ENCODE measurements at places on chromosomes 7 and 10.

DNA sequence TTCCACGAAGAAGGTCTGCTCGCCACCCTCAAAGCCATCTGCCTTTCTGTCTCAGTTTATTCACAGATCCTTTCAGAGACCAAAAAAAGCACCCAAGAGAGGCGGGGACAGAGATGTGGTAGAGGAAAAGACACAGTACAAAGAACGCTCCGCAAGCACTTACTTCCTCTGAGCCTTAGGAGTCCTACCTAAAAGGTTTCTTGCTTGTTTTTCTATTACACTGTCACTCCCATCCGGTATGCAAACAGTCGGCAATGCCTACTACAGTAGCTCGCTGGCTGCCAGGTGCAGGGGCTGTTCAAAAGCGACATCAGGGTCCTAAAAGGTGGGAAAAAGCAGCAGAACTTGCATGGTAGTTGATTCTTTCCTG, 816 bp downstream of the TECPR1 start:
- no peak for DNase-seq

- DNase-seq, result no peak
These were observed 70.7 kb downstream of the MACC1 start for GRCh38 chr7:20146451-20146850.

GRCh38 chr10:87850742-87851205, 12.6 kb downstream of the KLLN start:
- no peak for DNase-seq

- DNase-seq, result no peak
These were observed 113.2 kb upstream of the DGKB start for GRCh38 chr7:15015545-15016314.

DNA sequence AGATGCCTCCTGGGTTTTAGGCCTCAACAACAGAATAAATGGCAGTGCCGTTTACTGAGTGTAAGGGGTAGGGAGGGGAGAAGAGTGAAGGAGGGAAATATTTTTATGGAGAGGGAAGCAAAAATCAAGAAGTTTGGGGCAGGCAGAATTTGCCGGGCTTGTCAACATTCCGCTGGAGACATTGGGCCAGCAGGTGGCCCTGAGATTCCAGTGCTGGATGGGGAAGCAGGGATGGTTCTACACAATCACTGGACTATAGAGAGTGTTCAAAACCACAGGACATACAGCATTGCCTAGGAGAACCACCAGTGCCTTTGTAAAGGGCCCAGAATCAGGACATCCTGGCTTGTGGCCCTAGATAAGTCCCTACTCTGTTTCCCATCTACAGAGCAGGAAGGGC, 598.6 kb upstream of the MGMT start:
- DNase-seq, result no peak

- DNase-seq, result no peak
These were observed 85.4 kb downstream of the ICA1 start for GRCh38 chr7:8176370-8177081.

GRCh38 chr10:88527245-88527644, 55.9 kb downstream of the RNLS start:
- DNase-seq, result no peak

- no peak for DNase-seq
These were observed 56.6 kb downstream of the TWIST1 start for GRCh38 chr7:19060761-19061259.

DNA sequence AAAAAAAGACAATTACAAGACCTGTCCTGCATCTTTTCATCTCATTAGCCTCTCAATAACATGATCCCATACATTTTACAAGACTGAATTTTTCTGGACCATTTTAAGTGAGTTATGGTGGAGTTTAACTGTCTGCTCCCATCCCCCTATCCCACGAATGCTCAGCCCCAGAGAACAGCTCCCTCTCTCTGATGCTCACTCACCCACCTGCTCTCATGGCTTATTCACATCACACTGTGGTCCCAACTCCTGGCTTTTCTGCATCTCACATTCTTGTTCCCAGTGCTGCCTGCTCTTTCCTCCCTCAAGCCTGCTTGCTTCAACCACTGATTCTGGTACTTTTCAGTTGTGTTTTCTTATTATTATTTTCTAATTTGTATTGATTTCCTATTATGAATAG, 20.4 kb upstream of the CCSER2 start:
- DNase-seq, result no peak

- DNase-seq, result no peak
These were observed 12.2 kb downstream of the PPA1 start for GRCh38 chr10:70221030-70221429.

DNA sequence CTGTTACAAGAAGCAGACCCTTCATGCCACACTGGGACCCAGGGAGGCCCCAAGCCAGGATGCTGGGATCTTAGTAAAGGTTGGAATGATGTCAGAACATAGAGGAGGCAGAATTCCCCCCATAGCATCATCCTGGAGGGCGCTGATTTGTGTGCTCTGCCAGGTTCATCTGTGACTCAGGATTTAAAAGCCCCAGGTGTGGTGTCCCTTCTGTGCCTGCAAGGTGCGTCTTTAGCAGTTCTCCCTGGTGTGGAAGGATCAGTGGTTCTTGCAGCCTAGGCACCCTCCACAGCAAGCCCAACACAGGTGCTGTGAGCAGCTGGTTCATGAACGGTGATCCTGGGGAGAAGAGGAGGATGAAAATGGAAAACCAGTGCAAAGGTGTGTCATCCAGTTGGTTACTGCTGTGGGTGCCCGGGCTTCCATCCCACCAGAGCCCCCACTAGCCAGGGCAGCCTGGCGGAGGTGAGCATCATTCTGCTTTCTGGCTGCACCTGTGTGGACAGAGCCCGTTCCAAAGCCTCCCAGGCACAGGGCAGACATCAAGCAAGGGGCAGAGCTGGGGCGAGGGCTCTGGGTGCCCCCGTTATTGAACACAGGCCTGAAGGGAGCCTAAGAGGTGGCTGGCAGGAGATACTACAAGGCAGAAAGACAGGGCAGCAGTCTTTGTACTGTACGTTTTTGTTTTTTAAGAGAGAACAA, 49.5 kb downstream of the IKZF1 start:
- no peak for DNase-seq

DNA sequence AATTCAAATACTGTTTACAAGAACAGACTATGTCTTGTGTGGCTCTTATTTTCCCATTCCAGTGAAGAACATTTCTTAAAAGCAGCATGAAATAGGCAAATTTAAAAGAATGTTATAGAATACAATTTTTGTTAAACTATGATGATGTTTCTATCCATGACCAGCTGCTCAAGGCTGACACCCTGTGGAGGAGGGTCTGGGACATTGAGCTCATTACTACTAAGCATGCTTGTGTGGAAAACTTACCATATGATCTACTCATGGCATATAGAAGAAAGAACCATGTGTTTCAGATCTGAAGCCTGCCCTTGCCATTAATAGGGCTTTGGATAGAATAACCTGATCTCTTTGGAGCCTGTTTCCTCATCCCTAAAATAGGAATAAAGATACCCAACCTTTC, 125.0 kb downstream of the FOXP2 start:
- no peak for DNase-seq

DNA sequence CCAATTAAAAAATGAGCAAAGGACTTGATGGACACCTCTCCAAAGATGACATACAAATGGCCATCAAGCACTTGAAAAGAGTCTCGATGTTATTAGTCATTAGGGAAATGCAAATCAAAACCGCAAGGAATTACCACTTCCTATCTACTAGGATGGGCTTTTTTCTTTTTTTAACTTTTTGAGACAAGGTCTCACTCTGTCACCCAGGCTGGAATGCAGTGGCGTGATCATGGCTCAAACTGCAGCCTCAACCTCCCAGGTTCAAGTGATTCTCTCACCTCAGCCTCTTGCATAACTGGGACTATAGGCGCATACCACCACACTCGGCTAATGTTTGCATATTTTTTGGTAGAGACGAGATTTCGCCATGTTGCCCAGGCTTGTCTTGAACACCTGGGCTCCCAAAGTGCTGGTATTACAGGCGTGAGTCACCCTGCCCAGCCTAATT, 13.6 kb downstream of the NKX1-2 start:
- DNase-seq, result no peak

- DNase-seq, result no peak
These were observed 53.7 kb upstream of the AHR start for GRCh38 chr7:17244786-17245185.

GRCh38 chr10:57925045-57925444, 342.6 kb downstream of the IPMK start:
- DNase-seq, result no peak

DNA sequence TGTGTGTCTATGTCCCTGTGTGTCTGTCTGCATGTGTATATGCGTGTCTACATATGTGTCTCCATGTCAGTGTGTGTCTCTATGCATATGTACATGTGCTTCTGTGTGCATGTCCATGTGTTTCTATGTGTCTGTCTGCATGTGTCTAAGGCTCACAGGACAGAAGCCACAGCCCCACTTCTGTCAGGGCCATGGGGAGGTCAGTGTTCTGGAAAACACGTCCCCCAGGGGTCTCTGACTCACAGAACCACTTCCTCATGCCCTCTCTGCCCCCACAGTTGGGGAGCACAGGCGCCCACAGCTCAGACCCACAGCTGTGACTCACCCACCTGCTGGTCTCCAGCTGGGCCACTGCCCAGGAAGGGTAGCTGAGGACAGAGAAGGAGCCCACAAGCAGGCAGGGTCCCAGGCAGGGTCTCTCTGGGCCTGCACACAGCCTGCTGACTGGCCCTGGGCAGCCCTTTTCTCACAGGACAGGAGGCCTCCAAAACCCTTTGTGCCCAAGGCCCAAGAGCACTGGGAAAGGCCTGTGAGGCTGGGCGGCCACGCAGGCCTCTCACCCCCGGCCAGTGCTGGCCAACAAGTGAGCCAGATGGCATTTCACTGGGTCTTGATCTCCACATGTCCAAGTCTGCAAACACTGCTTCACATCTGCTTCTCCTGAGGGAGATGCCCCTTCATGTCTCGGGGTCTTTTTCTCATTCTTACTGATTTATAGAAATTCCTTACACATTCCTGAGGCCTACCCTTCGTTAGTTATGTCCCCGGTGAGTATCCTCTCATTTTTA, 102.9 kb upstream of the FAM20C start:
- no peak for DNase-seq

- DNase-seq, result no peak
These were observed 167.6 kb downstream of the ARL4A start for GRCh38 chr7:12855036-12855435.

DNA sequence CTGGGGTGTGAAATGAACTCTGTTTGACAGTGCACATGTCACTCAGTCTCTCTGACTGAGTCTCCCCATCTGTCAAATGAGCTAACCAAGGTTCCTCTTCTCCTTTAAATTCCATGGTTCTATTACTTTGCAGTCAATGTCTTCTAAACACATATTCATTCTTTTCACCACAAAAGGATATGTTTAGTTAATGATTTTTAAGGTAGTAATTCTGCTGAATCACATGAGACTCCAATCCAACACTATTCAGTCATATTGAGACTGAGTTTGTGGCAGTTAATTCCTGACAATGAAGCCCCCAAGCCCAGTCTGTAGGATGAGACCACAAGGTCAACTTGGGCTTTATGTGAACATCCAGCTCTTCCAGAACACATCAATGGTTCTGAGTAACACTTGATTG, 85.3 kb downstream of the CALN1 start:
- DNase-seq, result no peak

DNA sequence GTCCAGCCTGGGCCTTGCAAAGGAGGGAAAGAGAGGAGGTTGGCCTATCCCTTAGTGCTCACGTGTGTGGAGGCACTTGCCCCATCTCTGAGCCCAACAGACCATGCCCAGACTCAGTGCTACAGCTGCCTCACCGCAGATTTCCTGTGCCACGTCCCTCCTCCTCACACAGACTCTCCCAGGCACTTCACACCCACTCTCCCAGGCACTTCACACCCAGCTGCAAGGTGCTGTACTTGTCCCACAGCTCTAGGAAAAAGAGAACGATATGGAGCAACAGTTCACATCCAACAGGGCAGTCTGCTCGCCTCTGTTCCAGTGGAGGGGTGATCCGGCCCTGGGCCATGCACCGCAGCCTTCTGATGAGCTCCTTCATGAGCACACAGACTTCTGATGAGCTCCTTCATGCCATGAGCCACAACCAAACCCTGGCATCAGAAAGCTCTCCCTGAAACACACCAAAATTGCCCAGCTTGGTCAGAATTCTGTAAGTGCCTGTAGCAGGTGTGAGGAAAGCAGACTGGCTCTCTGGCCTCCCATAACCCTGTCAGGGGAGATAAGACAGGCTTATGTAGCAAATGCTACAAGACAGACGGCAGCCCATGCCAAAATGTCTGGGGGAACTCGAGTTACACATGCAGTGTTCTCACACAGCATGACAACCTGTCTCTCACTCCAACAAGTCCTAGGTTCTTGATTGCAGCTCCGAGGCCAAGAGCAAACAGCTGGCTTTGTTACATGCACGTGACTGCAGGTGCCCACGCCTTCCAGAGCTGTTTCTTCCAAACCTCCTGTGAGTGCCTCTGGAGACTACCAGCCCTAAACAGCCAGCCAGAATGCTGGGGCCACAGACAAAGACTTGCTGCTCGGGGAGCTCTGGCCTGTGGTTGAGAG, 348.5 kb downstream of the GRID1 start:
- no peak for DNase-seq

GRCh38 chr7:127932076-127932475, 99.2 kb downstream of the LRRC4 start:
- DNase-seq, result no peak

DNA sequence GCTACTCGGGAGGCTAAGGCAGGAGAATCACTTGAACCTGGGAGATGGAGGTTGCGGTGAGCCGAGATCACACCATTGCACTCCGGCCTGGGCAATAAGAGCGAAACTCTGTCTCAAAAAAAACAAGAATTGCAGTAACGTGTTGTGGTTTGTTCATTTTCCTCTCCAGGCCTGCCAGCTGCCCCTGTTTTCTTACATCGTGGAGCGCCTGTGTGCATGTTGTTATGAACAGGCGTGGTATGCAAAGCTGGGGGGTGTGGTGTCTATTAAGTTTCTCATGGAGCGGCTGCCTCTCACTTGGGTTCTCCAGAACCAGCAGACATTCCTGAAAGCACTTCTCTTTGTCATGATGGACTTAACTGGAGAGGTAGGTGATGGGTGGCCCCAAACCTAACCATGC, 52.1 kb downstream of the TRRAP start:
- DNase-seq, result no peak

- no peak for DNase-seq
These were observed 20.2 kb downstream of the C10orf67 start for GRCh38 chr10:23324351-23324750.

- no peak for DNase-seq
These were observed 420.7 kb upstream of the LRRTM3 start for GRCh38 chr10:66505003-66505657.
